ENCODE measurements at places on chromosomes 4 and X.

DNA sequence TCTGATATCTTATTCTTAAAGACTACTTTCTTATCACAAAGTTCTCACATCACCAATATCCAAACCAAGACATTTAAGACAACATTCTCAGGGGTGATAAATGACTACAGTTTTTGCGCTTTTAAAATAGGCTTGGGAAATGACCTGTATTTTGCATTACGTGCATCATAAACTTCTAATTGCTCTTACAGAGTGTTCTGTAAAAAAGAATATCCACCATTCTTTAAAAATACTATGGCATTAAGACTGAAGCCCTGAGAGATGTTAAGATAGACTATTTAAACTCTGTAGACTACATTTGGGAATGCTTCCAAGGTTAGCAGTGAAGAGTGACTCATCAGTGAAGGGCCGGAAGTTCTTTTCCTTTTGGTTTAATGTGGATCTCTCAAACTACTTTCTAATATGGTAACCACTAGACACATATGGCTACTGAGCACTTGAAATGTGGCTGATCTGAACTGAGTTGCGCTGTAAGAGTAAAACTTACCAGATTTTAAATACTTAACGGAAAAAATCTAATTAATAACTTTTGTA lies 518.8 kb upstream of the FTHL17 start:
- peak; percentile 47 for DNase-seq

- peak; percentile 76 for DNase-seq
Measured at GRCh38 chrX:73916931-73917667, 354.1 kb downstream of the CHIC1 start.

GRCh38 chr4:23734000-23734399 lies 155.8 kb downstream of the PPARGC1A start:
- DNase-seq = no peak

DNA sequence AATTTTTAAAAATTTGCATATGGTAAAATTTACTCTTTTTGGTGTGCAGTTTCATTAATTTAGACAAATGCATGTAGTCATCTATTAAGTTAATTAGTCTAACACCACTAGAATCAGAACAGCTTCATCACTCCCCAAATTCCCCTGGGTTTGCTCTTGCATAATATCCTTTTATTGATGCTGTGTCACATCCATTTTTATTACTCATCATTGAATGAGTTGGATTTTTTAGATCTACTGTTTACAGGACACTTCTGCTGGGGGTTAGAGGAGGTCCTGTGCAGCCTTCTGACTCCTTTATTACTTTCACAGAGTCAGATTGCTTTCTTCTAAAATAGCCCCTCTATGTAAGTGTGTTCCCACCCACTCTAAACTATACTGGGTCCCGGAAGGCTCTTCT lies 65.9 kb downstream of the MTHFD2L start:
- DNase-seq = peak; percentile 77

DNA sequence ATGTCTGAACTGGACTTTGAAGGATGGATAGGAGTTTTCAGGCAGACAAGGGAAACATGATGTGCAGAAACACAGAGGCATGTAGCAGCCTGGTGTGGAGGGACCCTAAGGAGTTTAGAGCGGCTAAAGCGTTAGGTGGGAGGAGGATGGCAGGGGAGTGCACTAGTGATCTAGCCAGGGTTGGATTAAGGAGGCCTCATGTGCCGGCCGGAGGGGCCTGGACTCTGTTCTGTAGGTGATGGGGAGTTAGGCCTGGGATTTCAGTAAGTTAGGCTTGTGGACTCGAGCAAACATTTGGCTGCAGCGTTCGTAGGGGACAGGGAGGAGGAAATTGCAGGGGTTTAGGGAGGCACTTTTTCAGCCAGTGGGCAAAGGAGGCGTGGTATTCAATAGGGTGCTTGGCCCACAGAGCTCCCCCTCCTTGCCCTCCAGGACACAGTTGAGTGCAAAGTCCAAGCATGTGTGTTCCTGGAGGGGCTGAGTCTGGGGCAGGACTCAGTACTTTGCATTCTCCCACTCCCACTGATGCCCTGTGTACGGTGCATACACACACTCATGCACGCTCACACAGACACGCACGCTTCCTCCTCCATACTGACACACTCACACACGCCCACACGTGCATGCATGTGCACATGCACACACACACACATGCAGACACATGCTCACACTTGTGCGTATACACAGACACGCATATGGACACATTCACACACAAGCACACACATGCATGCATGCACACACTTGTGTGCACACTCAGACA lies 18.6 kb downstream of the PSAPL1 start:
- DNase-seq = no peak

- DNase-seq = peak; percentile 30
Measured at GRCh38 chr4:20299515-20299914, 47.8 kb downstream of the SLIT2 start.

GRCh38 chr4:183272384-183272783 lies 47.7 kb downstream of the CLDN22 start:
- no peak for DNase-seq

- peak; percentile 29 for DNase-seq
Measured at GRCh38 chr4:42397635-42398170, 415 bp downstream of the SHISA3 start.

- DNase-seq = peak; percentile 80
Measured at GRCh38 chr4:103011378-103012025, 8.0 kb downstream of the SLC9B1 start.

- no peak for DNase-seq
Measured at GRCh38 chr4:48296365-48296764, 26.7 kb upstream of the TEC start.

Data from epithelial cell of esophagus (primary cell).